ENCODE measurements at places on chromosomes 3 and 15. TPM values are rescaled to one million over a fixed set of nuclear protein-coding genes. Genes with fewer than 3 reads are reported as not detected.

DNA sequence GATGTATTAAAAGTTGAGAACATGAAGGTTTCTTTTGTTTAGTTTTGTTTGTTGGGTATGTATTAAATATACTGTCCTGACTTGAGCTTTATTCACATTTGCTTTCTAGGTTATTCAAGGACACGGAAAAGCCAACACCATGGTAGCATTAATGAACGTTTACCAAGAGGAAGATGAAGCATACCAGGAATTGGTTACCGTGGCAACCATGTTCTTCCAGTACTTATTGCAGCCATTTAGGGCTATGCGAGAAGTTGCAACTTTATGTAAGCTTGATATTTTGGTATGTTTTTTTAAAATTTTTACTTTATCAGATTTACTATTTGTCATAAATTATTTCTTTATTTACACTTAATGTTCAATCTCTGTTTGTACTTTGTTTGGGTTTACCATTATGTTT is 3.6 kb downstream of the WHAMM start:
- DNase-seq, result no peak

Gene PLCH1
- total RNA-seq, result 1.1 TPM

Gene RBP2
- not detected for total RNA-seq

DNA sequence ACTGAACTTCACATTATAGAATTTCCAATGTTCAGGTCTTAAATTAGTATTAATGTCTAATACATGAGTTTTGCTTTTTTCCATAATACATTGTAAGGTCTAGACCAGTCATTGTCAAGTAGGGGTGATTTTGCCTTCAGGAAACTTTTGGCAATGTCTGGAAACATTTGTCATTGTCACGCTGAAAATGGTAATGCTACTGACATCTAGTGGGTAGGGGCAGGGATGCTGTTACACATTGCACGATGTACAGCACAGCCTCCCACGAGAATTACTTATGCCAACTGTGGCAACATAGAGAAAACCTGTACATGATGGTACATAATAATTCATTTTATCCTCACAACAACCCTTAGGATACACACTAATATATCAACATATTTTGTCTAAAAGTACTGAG is 384.1 kb downstream of the CADM2 start:
- DNase-seq, result no peak

Gene PCOLCE2
- total RNA-seq, result not detected

GRCh38 chr3:117439812-117440211 is 730.2 kb downstream of the TUSC7 start:
- no peak for DNase-seq

Gene FRG2C
- not detected for total RNA-seq

Gene SPESP1
- 2.0 TPM for total RNA-seq

- DNase-seq, result no peak
Observed at GRCh38 chr15:68469162-68470048, 37.4 kb upstream of the ITGA11 start.

DNA sequence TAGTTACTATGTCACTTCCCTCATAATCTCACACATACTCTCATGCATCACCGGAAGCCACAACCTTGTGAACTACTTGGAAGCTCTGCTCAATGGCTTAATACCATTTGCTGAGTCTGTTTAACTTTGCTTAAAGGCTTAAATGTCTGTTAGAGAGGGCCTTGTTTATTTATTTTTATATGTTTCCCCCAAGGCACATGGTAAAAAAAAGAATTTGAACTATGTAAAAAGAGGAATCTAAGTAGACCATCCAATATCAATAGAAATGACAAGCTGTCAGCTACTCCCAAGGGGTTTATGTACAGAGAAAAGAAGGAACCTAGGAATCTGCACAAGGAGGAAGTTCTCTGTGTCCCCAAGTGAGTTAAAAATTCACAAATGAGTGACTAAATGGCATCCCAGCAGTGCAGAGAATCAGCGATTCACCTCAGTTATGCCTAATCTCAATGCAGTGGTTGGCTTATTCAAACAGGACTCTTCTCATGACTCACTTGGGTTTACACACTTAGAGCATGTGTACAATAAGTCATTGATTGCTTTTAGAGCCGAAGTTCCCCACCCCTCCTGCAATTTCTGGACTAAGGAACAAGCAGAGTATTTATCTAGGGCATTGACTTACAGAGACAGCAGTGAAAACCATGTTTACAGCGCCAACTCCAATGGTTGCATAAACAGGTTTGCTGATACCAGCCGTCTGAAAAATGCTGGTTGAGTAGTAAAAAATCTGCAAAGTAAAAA is 24.4 kb downstream of the SLC2A2 start:
- DNase-seq, result no peak

DNA sequence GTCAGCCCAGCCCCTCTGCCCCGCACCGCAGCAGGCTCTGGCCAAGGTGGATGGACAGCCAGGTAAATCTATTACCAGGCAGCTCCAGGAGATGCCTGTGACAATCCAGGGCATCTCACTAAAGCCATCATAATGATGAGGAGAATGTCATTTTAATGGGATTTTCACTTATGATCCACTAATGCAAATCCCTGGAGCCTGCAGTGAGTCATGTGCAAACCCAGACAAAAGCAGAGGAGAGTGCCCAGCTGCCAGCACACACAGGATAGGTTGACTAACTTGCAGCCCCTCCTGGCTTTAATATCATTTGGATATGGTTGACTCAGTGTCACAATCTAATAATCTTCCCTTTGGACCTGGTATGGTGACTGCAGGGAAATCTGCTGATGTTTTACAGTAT is 206.9 kb upstream of the TRIM42 start:
- DNase-seq, result no peak

Gene PRICKLE2
- total RNA-seq, result 0.09 TPM

Gene RLBP1
- total RNA-seq, result 0.53 TPM

DNA sequence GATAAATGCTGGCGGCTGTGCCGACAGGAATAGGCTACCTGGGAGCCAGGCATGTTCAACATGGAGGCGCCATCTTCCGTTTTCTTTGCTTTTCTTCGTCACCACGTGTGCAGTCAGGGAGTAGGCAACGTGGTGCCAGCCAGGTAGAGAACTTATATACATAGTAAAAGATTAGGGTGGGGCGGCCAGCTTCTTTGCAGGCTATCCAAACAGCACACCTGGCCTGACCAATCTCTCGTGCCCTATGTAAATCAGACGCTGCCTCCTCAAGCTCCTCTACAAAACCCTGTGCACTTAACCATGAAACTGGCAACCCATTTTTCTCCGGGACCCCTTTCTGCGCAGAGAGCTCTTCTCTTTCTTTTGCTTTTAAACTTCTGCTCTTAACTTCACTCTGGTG is 28.6 kb upstream of the OR5K4 start:
- DNase-seq, result no peak

DNA sequence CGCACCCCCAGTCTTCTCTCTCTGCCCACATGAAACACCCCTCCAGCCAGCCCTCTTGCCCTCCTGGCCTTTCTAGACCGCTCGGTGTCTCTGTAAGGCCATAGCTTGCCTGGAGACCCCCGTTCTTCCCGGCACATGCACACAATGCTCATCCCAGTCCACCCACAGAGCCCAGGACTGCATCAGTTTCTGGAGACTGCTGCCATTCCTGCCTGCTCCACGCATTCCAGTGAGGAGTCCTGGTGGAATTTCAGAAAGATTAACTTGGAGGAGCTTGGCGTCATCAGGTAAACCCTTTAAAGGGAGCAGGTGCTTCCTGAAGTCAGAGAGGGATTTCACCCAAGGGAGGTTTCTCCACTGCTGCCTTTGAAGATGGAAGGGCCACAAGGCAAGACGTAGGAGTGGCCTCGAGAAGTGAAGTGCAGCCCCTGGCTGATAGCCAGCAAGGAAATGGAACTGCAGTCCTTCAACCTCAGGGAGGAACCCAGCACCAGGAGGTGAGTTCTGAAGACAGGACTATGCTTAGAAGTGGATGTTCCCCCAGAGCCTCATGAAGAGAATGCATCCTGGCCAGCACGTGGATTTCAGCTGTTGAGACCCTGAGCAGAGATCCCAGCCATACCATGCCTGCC is 19.2 kb downstream of the SLC41A3 start:
- DNase-seq, result no peak

Gene KIF15
- 40.1 TPM for total RNA-seq

Gene GOLGA8J
- total RNA-seq, result not detected

Gene MKRN3
- 2.1 TPM for total RNA-seq

GRCh38 chr3:2094941-2095340 is 3.7 kb upstream of the CNTN4 start:
- DNase-seq, result no peak

DNA sequence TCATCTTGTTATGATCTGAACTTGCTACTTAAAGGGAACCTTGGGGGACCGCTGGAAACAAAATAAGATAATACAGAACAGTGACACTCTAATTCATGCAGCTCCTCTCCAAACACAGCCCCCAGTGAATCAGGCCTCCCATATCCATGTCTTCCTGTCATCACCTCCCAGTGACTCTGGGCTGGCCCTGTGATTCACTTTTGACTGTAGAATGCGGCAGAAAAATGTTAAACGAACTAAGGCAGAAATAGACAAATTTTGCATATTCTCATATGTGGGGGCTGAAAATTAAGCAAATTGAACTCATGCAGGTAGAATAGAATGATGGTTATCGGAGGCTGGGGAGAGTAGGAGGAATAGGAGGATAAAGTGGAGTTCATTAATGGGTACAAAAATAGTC is 20.2 kb upstream of the GADL1 start:
- no peak for DNase-seq

- DNase-seq, result no peak
Observed at GRCh38 chr3:141235661-141236171, 4.1 kb downstream of the PXYLP1 start.

- no peak for DNase-seq
Observed at GRCh38 chr3:10341901-10342398, 21.0 kb upstream of the SEC13 start.

- no peak for DNase-seq
Observed at GRCh38 chr3:88009066-88009465, 49.7 kb downstream of the CGGBP1 start.

Gene C3orf62
- 7.0 TPM for total RNA-seq

DNA sequence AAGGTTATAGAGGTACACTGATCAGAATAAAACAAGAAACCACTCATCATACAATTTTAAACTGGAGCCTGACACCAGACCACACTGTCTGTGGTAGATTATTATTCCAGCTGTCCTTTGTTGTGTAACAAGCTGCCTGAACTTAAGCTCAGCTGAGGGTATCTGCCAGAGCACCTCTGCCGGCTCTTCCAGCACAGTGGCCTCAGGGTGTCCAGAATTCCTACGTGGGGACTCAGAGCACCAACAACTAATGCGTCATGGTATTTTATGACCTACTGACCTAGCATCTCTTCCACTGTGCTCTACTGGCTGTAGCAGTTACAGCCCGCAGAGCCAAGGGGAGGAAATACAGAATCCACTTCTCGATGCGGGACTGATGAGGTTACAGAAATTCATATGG is 15.6 kb upstream of the RAF1 start:
- DNase-seq, result no peak

Gene CLDN11
- not detected for total RNA-seq

- DNase-seq, result no peak
Observed at GRCh38 chr3:177781686-177782161, 584.4 kb upstream of the TBL1XR1 start.

Gene PLS1
- total RNA-seq, result 3.2 TPM
